T-helper 2 cell (primary cell): ENCODE measurements at places on chromosomes 2 and 18.

GRCh38 chr2:70830366-70830765 lies 5.2 kb downstream of the CD207 start:
- no peak for DNase-seq

- no peak for DNase-seq
These were observed 34.4 kb upstream of the RTN4 start for GRCh38 chr2:55084641-55085040.

DNA sequence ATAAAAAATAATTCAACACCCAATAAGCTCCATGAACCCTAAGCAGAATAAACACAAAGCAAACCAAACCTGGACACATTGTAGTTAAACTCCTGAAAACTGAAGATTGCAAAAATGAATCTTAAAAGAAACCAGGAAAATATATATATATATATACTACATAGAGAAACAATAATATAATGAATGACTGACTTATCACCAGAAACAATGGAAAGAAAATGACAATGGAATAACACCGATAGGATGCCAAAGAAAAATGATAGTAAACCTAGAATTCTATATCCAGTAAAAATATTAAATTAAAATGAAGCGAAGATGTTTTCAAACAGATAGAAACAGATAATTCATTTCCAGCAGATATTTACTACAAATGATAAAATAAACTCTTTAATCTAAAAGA lies 346.9 kb downstream of the IRS1 start:
- DNase-seq, result no peak

DNA sequence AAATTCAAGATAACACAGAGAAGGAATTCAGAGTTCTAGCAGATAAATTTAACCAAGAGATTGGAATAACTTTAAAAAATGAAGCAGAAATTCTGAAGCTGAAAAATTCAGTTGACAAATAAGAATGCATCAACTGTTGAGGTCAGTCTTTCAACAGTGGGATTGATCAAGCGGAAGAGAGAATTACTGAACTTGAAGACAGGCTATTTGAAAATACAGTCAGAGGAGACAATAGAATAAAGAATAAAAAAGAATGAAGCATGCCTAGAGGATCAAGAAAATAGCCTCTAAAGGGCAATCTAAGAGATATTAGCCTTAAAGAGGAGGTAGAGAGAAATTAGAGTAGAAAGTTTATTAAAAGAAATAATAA lies 27.7 kb upstream of the ITGAV start:
- no peak for DNase-seq

DNA sequence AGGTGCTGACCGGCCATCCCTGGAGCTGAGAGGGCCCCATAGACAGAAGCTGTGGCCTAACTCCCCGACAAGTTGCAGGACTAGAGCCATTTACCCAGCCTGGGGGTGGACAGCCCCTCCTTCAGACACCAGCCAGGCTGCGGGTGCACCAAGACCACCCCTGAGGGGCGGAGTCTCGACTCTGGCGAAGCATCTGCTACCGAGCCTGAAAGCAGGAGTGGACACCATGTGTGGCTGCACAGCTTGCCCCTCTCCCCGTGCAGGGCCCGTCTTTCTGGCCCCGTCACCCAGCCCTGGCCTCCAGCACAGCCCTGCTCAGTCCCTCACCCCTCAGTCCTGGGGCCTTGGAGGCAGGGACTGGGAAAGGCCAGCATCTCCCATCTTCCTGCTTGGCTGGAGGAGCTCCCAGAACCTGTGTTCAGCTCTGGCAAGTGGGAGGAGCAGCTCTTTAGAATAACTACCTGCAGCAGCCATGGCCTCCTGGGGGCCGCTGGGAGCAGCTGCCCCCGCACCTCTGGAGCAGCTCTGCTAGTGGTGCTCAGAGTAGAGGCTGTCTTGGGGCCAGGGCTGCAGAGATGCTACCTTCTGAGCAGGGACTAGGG lies 275.8 kb downstream of the NDUFA10 start:
- no peak for DNase-seq

- DNase-seq, result no peak
These were observed 334.5 kb upstream of the CDH2 start for GRCh38 chr18:28511413-28511821.

DNA sequence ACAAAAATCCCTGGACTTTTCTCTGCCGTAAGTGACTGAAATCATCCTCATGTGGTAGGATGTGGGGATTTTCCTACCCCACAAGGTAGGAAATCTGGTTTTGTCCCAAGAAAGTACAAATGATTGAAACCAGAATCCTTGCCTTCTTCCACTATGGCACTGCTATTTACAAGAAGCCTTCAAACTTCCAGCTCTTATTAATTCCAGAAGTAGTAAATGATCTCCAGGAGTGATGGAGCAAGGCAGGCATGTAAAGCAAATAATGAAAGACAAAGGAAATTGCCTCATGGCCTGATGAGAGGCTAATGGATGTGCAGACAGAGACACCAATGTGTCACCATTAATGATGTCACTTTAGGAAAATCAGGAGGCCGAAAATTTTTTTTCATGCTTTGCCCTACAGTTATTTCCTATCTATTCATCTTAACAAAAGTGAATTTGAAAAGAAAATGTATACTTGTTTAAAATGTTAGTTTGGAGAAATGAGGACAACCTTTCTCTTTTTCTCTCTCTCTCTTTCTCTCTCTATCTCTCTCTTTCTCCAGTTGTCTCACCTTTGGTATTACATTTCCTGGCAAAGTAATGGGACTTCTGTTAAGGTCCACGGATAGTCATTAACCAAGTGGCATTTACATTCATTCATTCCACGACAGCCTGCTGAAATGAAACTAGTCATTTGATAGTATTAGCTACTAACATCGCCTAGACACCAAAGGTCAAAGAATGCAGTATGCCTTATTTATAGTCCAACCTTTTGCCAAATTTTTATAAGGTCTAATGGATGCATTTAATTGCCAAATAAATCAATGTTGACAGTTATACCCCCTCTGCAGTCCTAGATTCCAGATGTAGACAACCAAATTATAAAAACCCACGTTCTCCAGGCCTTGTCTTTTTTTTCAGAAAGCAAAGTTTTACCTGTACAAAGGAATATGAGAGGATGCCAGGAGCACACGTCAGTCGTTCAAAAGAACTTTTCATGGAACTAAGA lies 5.0 kb upstream of the EVA1A start:
- DNase-seq, result no peak

DNA sequence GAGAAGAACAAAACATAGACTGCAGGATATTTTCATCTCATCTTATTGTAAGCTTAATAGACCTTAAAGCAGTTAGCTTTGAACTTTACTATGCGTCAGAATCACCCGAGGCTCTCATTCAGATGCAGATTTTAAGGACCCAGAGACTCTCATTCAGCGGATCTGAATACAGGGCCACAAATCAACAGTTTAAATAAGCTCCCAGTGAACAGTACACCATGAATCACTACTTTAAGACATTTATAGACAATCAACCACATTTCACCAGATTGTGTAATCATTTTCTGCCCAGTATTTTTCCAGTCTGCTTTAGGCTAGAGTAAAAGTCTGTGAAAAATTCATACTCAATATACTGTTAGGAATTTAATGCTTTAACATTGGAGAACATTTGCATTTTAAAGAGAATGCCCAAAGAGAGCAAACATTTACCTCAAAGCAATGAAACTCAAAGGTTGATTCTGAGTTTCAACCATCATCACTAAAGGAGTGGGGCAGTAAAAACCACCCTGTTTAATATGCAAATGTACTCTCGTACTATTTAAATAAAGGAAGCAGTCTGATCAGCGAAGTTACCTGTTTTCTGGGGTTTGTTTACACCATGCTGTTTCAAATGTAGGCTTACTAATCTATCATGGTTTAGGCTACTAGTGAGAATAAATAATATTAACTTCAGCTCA lies 11.0 kb upstream of the ALPK2 start:
- DNase-seq, result no peak

DNA sequence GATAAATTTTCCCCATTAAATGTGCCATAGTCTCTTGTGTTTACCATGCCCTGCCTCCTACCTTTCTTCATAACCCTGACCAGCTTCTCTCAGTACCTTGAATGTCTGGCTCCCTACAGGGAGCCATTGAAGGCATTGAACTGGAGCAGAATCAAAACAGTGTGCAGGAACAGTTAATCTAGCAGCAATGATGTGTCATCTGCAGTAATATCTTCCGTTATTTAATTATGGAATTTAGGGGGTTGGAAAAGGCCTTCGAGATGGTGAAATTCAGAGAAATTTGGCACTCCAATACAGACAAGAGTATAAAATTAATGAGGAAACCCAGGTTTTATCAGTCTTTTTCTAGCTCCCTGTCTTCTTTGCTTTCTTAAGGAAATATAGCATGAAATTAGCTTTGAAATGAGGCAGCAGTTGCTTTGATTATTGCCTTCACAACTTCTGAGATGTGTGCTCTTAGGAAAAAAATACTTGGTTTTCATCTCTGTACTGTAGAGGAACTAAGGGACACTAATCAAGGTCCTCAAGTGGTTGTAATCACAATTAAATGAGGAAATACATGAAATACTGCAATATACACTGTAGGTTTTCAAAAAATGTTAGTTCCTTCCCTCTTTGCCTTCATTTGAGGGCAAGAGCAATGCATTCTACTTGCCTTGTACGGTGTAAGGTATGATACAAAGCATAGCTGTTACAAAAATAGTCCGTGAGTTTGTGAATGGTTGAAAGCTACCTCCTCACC lies 369.1 kb downstream of the SETBP1 start:
- DNase-seq, result no peak

GRCh38 chr2:26396734-26397298 lies 4.9 kb upstream of the DRC1 start:
- DNase-seq, result no peak

DNA sequence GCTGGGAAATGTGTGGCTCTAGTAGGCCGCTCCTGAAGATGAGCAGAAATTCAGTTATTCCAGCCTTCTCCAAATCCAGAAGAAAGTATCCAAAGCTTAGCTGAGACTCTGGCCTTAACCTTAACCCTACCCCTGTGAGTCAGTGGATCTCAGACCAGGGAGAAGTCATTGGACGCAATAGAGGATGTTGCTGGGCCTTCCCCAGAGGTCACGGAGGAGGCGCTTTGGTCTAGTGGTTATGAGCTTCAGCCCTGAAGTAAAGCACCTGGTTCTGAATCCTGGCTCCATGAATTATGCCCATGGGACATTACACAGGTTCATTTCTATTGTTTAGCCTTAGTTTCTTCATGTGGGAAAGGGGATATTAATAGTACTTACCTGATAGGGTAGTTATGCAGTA lies 24.0 kb downstream of the PKDCC start:
- no peak for DNase-seq

DNA sequence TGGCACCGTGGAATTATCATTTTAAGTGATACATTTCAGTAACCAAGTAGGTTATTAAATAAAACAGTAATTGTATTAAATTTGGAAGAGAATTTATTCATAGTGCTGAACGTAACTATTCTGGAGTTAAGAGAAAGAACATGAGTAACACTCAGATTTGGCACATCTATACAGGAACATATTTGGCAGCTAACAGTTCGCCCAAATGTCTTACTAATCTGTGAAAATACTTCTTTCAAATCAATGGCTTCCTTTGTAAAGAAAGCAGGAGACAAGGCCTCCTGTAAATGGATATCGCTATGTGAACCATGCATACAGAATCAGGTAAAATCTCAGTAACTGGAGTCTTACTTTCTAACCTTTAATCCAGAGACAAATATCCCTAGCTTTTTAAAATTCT lies 64.4 kb downstream of the ZNF516 start:
- no peak for DNase-seq

DNA sequence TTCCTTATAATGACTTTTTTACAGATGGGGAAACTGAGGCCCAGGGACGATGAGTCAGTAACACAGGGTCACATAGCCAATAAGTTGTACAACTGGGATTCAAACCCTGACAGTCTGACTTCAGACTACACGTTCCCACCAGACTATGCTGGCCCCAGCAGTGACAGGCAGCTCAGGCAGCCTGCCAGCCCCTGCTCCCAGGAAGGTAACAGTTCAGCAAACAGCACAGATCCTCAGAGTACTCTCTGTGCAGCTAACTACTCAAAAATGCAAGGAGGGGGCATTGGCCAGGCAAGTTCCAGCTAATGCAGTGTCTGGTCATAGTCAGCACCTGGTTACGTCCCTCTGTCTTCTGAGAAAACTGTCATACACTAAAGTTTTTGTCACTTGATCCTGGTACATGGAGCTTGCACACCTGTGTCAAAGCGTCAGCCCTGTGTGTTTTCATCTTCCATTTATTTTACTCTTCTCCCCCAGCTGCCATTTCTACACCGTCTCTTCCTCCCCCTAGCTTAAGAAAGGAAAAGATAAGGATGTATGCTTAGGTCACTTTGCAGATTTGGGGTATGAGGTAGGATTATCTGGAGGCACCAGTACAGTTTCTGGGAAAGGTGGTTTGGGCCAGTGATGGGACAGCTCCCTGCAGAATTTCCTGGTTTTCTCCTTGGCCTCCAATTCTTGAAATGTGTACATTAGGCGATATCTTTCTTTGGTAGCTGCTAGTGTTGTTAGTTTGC lies 4.5 kb downstream of the SMARCAL1 start:
- DNase-seq, result no peak

DNA sequence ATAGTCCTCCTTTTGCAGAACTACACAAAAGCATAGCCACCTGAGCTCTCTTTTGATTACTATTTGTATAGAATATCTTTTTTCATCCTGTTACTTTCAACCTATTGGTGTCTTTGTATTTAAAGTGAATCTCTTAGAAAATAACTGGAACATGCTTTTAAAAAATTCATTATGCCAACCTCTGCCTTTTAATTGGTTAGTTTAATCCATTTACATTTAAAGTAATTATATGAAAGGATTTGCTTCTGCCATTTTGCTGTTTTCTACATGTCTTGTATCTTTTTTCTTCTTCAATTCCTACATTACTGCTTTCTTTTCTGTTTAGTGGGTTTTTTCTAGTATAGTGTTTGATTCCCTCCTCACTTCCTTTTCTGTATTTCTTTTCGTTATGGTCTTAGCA lies 407.5 kb upstream of the ZEB2 start:
- no peak for DNase-seq

- peak; percentile 32 for DNase-seq
These were observed 62.3 kb upstream of the CCDC195 start for GRCh38 chr2:224778474-224778877.

GRCh38 chr2:75303227-75303626 lies 103.9 kb upstream of the TACR1 start:
- DNase-seq, result no peak

DNA sequence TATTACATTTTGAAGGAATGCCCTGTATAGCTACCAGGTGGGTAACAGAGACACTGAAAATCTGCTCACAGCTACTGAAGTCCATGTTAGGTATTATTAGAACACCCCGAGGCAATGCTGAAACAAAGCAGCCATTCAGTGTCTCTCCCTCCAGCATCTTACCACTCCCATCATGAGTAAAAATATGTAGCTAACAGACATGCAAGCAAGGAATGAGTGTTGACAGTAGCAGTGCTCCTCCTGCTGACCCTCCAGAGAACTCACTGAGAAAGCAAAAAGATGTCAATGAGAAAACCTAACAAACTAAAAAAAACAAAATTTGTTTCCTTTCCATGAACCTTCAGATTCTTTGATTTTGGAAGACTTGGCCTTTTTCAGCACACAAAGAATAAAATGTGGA lies 393.9 kb downstream of the LRRTM1 start:
- DNase-seq, result no peak

GRCh38 chr18:68874361-68874760 lies 76.5 kb downstream of the CCDC102B start:
- no peak for DNase-seq
